AG04449 (cell line): ENCODE measurements at places on chromosomes 1 and 21.

DNA sequence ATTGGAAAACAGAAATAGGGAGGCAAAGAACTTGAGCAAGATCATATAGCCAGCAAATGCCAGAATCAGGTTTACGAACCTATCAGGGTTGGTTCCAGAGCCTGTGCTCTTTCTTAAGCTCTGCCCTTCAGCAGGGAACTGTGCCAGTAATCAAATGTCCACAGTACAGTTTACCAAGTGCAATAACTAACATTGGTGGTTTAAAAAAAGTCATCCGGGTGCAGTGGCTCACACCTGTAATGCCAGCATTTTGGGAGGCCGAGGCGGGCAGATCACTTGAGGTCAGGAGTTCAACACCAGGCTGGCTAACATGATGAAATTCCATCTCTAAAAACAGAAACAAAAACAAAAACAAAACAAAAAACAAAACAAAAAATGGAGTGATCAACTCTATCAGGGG is 182.7 kb downstream of the LMX1A start:
- no peak for DNase-seq

GRCh38 chr1:153049211-153049610 is 8.1 kb downstream of the SPRR2A start:
- DNase-seq: no peak

DNA sequence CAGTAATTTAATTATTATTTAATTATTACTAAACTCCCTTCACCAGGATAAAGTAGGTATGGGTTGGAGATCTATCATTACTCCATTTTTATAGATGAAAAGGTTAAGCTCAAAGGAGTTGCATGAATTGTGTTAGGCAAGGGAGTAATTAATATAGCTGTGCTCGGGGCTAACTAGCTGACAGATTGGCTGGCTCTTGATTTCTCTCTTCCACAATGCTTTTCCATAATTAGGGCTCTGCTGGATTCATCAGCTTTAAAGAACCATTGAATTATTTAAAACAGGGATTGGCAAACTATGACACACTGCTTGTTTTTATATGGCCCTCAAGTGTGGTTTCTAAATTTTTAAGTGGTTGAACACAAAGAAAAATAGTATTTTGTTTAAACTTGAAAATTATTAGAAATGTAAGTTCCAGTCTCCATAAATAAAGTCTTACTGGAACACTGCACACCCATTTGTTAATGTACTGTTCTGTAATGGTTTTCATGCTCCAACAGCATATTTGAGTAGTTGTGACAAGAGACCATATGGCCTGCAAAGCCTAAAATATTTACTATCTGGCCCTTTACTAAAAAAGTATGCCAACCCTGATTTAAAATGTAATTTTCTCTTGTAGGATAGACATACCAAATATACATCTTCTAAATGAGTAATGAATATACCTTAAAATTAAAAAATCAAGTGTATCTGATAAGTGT is 76.4 kb downstream of the GDAP2 start:
- DNase-seq: no peak

DNA sequence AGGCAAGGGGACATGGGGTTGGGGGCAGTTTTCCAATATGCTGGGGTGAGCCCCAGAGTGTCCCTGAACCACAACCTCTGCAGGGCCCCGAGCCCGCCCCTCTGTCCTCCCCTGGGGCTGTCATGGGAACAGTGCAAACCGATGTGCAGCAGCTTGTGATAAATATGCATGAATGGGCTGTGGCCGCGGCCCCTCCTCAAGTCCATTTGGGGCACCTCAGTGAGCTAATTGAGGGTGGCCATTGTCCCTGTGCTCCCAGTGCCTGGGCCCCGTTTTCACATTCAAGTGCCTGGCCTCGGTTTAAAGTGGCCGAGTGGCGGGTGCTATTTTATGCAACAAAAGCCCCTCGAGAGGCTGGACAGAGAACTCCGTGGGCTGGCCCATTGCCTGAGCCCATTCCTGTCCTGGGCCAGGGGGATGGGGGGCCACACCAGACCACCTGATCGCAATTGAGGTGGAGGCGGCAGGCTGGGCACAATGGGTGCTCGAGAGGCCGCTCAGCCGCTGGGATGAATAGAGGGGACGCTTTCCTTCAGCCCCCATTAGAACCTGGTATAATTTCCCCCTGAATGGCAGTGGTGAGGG is 193.7 kb downstream of the FOXD2 start:
- DNase-seq: no peak
